NCI-H748 treated with DMSO at 0.1 percent for 48 hours (cell line): ENCODE measurements at places on chromosomes 3 and 15.

- no peak for DNase-seq
Observed at GRCh38 chr3:148882288-148882687, 17.2 kb downstream of the CPA3 start.

GRCh38 chr15:67109141-67110034 lies 44.0 kb downstream of the SMAD3 start:
- DNase-seq = no peak

GRCh38 chr3:60177726-60178125 lies 1073.5 kb downstream of the FHIT start:
- DNase-seq = no peak

- DNase-seq = no peak
Observed at GRCh38 chr3:20396335-20396734, 210.3 kb upstream of the SGO1 start.

DNA sequence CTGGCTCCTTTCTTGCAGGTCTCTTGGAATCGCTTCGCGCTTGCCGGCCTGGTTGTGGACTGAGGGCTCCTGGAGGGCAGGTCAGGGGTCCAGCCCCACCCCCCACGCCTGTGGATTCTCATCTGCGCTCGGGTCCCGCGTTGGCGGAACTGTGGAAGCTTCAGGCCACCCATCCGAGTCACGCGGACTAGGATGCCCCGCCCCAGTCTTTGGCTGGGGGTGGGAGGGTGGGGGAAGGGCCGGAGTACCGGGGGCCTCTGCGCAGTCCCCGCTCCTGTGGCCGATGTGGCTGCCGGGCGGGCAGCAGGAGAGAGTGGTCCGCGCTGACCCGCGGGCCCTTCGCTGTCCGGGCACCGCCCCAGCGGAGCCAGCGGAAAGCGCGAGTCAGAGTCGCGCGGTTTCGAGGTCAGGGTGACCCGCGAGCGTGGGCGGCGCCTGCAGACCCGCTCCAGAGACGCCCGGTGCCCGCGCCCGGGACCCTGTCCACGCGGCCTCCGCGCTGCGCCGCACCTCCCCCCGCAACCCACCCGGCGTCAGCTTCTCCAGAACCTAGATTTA lies 114.2 kb downstream of the KLF13 start:
- no peak for DNase-seq

GRCh38 chr3:144516026-144516425 lies 544.4 kb downstream of the DIPK2A start:
- no peak for DNase-seq

DNA sequence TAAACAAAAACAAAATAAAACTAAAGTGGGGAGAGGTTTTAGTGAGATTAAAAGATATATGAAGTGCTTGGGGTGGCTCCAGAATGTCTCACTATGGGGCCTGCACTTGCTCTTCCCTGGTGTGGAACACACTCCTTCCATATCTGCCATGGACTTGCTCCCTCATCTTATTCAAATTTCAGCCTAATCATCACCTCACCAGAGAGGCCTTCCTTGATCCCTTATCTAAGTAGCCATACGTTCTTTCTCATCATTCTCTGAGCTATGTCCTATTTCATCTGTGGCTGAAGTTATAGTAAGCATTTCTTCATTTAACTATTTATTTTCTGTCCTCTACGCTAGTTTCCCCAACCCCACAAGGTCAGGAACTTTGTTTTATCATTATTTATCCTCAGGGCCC lies 511.7 kb downstream of the NTRK3 start:
- no peak for DNase-seq

DNA sequence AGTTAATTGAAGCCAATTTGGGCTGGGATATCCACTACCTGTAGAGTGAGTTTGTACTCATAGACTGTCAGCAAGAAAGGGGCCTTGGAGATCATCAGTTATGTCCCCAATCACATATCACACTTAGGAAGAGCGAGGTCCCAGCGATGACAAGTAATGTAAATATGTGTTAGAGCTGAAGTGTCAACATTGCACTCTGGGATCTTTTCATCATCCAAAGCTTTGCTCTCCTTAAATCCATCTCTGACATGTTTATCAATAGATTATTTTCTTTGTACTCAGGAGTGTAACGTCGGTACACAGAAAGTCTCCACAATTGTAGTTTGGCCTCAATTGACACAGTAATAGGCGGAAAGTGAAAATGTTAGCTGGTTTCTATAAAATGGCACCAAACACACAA lies 113.7 kb upstream of the TPRG1 start:
- no peak for DNase-seq

- no peak for DNase-seq
Observed at GRCh38 chr3:156782921-156783320, 43.2 kb upstream of the LEKR1 start.

DNA sequence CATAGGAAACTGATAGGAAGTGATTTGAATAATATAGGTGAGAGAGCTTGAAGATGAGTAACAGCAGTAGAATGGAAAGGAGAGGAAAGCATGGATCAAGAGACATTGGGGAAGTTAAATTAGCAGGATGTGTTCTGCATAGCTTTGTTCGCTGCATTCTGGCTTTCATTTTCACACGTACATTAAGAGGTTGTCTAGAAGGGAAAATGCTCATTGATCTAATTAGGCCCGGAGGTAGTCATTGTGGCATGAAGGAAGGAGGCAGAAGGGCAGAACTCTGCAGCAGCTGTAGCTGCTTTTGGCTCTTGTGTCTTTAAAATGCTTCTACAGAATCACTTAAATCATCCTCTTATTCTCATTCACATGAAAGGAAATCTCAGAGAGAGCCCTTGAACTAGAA lies 40.3 kb downstream of the KCNAB1 start:
- DNase-seq = no peak

DNA sequence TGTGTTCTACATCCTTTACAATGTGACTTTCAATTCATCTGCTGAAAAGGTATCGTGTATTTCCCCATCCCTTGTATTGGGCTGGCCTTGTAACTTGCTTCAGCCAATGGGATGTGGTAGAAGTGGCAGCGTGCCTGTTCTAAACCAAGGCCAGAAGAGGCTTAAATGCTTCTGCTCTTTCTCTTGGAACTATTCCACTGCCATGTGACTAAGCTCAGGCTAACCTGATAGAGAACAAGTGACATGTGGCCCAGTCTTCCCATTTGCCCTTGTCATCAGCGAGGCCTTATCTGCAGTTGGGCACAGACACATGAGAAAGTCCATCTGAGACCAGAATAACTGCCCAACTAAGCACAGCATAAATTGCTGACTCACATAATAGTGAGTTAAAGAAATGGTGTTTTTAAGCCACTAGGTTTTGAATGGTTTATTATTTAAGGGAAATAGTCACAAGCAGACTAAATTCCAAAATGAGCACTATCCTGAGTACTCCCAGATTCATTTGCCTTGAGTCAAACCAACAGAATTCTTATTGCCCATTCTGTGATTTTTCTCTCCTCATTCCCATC lies 230.2 kb downstream of the CPNE4 start:
- no peak for DNase-seq

DNA sequence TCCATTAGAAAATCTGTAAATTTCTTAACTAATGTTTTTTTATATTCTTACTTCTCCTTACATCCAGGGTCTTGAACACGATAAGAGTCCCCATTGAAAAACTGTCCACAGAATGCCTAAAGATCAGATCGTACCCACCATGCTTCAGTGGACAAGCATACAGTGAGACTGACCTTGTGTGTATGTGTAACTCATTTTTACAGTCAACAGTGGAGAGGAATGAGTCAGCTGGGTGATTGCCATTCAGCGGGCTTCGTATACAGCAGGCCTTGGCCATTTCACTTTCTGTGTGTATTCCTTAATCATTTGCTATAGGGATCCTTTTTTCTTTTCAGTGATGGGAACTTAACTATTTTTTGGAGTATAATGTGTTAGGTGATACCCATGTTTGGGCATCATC lies 10.6 kb downstream of the PARP14 start:
- DNase-seq = no peak

GRCh38 chr3:194310060-194310835 lies 40.9 kb downstream of the CPN2 start:
- no peak for DNase-seq

DNA sequence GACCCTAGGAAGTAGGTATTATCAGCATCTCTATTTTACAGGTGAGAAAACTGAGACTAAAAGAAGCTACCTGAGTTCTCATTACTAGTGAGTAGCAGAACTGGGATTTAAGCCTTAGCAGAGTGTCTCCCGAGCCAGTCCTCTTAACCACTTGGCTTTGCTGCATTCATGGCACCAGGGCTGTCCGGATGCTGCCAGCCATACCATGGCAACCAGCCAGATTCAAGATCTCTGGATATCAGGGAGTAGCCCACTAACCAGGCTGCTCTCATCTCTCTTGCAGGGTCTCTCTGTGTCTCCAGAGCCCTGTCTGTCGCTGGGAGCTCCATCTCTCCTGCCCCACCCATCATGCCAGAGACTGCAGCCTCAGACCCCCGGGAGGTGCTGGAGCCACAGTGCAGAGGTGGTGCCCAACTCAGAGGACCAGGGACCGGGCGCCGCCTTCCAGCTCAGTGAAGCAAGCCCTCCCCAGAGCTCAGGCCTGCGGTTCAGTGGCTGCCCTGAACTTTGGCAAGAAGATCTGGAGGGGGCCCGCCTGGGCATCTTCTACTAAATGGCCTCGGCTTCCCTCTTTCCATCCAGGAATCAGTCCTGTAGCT lies 1.7 kb downstream of the MESP2 start:
- no peak for DNase-seq

GRCh38 chr15:69170597-69170996 lies 10.2 kb downstream of the GLCE start:
- peak; percentile 2 for DNase-seq

DNA sequence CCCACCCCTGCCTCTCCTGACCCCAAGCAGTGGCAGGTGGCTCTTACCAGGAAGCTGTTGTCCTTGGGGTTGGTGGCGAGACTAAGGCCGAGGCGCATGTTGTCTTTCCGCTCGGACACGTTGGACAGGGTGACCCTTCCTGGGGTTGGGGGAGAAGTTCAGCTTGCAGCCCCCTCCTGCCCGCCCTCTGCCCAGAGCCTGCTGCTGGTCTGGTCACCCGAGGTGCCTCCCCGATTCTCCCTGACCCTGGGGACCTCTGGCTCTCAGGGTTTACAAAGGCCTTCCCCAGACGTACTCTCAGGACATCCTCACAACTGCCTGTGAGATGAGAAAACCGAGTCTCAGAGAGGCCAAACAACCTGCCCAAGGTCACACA lies 67.3 kb downstream of the ITGA11 start:
- no peak for DNase-seq

DNA sequence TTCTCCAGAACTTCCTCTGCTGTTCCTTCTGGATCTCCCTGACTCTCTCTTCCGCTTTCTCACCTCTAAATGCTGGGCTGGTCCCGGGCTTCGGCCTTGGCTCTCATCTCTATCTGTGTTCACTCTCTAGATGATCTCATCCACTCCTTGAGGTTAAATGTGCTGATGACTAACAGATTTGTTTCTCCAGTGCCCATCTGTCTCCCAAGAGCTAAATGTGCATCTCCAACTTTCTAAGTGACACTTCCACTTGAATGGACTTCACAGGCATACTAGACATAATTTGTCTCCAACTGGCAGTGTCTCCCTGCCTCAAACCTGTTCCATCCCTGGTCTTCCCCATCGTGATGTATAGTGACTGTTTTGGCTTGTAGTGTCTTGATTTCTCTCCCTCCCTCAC lies 95.3 kb downstream of the ITPR1 start:
- no peak for DNase-seq

GRCh38 chr3:112777811-112778210 lies 68.9 kb downstream of the CD200R1L start:
- no peak for DNase-seq

GRCh38 chr3:106276755-106277612 lies 408.2 kb upstream of the CBLB start:
- peak; percentile 82 for DNase-seq

DNA sequence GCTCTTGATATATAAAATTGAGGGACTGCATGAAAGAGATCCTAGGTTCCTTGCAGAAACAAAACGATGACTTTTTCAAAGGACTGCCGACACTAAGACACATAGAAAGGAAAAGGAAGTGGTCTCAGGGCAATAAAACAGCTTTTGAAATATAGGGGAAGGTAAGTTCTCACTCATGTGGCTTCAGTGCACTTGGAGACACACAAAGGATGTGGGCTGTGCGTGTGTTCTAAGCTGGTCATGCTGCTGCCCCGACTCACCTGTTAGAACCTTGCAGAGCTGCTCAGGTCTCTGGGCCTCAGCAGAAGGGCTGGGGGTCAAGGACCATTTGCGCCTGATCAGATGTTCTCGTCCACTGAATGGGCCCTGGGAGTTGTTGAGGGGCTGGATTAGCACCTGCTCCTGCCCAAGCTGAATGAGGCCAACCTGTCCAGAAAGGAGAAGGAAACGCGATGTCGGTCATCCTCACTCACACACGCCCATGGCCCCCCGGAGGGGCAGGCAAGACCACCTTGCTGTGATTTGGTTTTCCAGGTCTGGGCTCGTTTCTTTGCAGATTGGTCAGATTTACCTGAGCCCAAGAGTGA lies 11.1 kb downstream of the ADAMTS17 start:
- DNase-seq = no peak

DNA sequence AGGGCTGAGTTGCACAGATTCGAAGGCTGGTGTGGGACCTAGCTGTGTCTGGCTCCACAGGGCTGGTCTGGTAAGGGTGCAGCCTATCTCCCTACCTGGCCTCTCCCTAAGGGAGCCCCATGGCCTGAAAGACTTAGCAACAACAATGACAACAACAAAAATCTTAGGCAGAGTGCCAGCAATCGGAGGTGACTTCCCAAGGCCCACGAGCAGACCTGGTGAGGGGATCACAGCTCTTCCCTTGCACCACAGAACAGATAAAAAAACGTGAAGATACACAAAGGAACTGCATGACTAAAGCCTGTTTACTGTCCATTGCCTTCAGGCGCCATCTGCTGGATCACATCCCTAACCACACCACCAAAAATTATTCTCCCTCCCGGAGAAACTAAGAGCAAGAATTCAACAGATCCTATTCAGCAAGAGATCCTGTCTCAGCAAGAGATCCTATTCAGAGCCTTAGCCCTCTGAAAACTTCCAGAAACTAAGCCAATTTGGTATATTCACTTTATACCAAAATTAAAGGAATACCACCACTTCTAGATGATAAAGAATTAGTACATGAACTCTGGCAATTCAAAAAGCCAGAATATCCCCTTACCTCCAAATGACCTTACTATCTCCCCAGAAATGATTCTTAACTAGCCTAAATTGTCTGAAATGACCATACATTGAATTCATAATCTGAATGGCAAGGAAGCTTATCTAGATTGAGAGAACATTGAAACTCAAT lies 24.1 kb upstream of the OR5K4 start:
- no peak for DNase-seq

DNA sequence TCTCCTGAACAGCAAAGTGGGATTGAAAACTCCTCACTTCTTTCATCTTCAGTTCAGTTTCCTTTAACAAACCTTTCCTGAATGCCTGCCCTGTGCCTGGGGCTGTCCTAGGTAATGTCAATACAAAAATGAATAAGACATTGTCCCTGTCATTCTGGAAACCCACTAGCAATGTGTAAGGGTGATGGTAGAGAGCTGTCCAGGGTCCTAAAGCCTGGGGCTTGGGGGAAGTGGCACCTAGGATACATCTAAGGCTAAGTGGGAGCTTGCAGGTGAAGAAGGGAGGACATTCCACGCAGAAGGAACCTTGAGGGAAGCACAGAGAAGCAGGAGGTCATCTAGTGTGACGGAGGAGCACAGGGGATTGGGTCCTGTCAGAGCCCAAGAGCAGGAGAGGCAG lies 212.7 kb upstream of the PPP2R3A start:
- no peak for DNase-seq

- DNase-seq = no peak
Observed at GRCh38 chr3:15536856-15537255, 15.3 kb upstream of the COLQ start.

GRCh38 chr3:118980832-118981231 lies 53.8 kb downstream of the IGSF11 start:
- no peak for DNase-seq
